ENCODE measurements at places on chromosomes 1 and 21. TPM values are rescaled to one million over a fixed set of nuclear protein-coding genes. Genes with fewer than 3 reads are reported as not detected.
A peak's percentile ranks its signal among the peaks of the same experiment; 100 is the strongest.

GRCh38 chr1:2384941-2385481 is 6.3 kb downstream of the MORN1 start:
- ATAC-seq, result no peak

- no peak for ATAC-seq
Measured at GRCh38 chr1:200015811-200016210, 11.7 kb upstream of the NR5A2 start.

Gene FHAD1
- not detected for total RNA-seq

DNA sequence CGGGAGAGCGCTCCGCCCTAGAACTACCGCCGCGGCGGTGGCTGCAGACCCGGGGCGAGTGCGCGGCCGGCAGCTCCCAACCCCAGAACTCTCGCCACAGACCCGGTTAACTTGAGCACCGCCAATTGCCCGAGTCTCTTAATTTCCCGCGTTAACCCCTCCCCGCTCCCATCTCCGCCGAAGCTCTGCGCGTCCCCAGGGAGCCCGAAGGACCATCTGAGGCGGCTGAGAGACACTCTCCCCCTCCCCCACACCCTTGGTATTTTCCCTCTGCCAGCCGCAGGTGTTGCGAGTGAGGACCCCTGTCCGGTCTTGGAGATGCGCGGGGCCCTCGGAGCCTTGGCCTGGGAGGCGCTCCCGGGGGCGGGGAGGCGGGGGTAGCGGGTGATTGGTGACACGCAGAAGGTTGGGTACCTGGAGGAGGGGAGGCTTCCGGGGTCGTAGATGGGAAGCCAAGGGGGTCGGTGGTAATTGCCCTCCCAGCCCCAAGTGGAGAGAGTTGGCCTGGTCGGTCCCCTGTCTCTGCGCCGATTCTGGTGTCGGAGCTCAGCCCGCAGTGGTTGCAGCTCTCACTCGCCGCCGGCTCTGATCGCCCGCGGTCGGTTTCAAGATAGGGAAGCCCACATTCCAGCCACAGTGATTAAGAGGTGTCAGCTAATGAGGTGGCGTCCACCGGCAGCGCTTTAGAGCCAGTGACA is 858 bp upstream of the SUSD4 start:
- peak; percentile 43 for ATAC-seq

- ATAC-seq, result no peak
Measured at GRCh38 chr21:43005635-43006034, 31.3 kb downstream of the PKNOX1 start.

DNA sequence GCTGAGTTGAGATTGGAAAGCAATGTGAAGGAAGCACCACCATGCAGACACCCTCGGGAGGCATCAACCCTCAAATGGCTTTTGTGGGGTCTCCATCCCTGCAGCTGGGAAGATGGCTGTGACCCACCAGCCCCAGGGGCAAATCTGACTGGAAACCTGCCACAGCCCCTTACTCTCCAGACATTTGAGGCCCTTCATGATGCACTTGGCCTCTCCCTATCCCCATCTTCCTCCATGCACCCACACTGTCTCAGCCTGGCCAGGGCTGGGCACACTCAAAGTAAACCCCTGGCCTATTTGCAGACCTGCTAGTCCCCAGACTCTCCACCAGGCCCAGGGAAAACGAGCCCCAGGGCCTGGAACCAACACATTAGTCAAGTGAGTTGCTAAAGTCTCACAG is 205.2 kb downstream of the MATN1 start:
- ATAC-seq, result no peak

Gene AMY2B
- total RNA-seq, result 6.3 TPM

GRCh38 chr1:183989078-183989577 is 48.4 kb downstream of the COLGALT2 start:
- peak; percentile 93 for ATAC-seq

DNA sequence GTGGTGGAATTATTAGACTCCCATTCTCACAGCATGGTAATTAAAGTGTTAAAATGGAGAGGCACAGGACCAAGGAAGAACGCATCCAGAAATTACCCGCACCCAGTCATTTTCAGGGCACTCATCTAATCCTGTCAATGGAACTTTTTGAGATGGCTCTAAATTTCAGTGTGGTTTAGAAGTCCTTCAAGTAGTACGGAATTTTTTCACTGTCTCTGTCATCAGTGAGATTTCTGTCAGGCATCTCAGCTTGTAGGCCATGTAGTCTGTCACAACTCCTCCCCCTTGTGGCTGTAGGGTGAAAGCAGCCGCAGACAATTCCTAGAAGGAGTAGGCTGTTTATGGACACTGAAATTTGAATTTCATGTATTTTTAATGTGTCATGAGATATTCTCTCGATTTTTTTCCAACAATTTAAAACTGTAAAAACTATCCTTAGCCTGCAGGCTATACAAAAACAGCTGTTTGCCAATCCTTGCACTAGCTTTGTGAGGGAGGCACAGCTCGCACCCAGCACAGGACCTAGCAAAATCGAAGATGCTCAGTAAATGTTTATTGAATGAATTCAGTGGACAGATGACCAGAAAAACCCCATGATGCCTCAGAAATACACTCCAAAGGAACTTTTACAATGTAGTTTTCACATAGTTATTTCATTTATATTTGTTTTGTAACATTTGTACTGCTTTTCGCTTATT is 6.6 kb upstream of the NUP133 start:
- peak; percentile 84 for ATAC-seq

Gene LAD1
- total RNA-seq, result not detected

- no peak for ATAC-seq
Measured at GRCh38 chr1:226672339-226672762, 66.7 kb downstream of the ITPKB start.

GRCh38 chr1:6000444-6001288 is 8.4 kb upstream of the NPHP4 start:
- ATAC-seq, result no peak

- ATAC-seq, result no peak
Measured at GRCh38 chr1:178933709-178934490, 63.0 kb upstream of the ANGPTL1 start.

DNA sequence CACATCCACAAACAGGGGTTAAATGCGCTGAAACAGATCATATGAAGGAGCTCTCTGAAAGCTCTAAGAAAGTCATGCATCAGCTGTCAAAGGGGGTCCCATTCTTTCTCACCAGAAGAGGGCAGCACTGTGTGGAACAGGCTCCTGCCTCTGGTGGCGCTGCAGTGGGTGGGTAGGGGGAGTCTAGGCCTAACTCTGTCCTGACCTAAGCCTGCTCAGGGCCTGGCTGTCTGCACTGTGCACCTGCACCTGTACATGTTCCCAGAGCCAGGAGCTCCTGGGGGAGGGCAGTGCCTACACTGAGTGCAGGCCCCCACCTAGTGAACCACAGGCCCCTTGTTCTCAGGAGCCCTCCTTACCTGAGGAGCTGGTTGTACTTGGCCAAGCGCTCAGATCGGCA is 16.0 kb downstream of the ENO1 start:
- ATAC-seq, result no peak
